Spinal cord (tissue), 10 donors: ENCODE measurements at places on chromosomes 6 and 20. TPM values are rescaled to one million over a fixed set of nuclear protein-coding genes. Genes with fewer than 3 reads are reported as not detected.

HLA-DRA gene
- polyA plus RNA-seq = 22.0 TPM

SLC16A10 gene
- polyA plus RNA-seq = 4.8 TPM

TREM1 gene
- polyA plus RNA-seq = 0.49 TPM

SIGLEC1 gene
- polyA plus RNA-seq = 0.71 TPM

SIRPB1 gene
- 2.9 TPM for polyA plus RNA-seq

OR12D3 gene
- not detected for polyA plus RNA-seq

MKKS gene
- 41.6 TPM for polyA plus RNA-seq

SCUBE3 gene
- 8.2 TPM for polyA plus RNA-seq

LTB gene
- 0.50 TPM for polyA plus RNA-seq

TTK gene
- polyA plus RNA-seq = 7.8 TPM

ITPR3 gene
- polyA plus RNA-seq = 11.9 TPM

WFDC13 gene
- polyA plus RNA-seq = not detected

RCAN2 gene
- polyA plus RNA-seq = 80.3 TPM

ZNF334 gene
- 25.0 TPM for polyA plus RNA-seq

CNKSR3 gene
- polyA plus RNA-seq = 8.9 TPM
